T follicular helper cell (primary cell): ENCODE measurements at places on chromosomes 2 and 18.

DNA sequence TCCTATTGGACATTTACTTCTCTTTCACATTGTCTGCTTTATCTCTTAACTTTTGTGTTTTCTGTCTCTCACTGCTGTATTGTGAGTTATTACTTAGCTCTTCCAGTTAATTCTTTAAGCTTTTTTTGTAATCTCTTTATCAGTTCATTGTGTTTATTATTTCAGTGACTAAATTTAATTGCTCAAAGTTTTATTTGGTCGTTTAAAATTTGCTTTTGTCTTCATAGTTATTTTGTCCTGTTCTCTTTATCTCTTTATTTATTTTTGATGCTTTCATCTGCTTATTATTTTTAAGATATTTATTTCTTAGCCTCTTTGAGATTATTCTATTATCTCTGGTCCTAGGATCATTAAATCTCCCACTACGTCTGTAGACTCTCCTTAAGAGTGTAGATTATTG is 268.6 kb downstream of the ALPK2 start:
- no peak for DNase-seq

- no peak for DNase-seq
Observed at GRCh38 chr2:27566628-27567027, 16.2 kb upstream of the ZNF512 start.

GRCh38 chr2:61710711-61711110 is 143.1 kb downstream of the FAM161A start:
- DNase-seq, result no peak

DNA sequence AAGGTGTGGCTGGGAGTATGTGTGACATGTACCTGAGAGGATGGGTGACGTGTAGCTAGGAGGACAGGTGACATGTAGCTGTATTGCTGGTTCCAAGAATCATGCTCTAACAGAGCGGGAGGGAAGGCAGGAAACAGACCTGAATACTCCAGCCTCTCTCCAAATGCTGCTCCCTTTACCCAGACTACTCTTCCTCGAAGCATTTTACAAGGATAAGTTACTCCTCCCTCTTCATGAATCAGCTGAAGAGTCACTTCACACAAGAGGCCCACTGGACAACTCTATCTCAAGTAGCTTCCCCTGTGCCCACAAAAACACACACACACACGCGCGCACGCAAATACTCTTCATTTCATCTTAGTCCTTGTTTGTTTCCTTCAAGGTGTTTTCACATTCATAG is 52.6 kb upstream of the KIDINS220 start:
- DNase-seq, result no peak

- DNase-seq, result no peak
Observed at GRCh38 chr2:159658881-159659873, 42.8 kb upstream of the BAZ2B start.

DNA sequence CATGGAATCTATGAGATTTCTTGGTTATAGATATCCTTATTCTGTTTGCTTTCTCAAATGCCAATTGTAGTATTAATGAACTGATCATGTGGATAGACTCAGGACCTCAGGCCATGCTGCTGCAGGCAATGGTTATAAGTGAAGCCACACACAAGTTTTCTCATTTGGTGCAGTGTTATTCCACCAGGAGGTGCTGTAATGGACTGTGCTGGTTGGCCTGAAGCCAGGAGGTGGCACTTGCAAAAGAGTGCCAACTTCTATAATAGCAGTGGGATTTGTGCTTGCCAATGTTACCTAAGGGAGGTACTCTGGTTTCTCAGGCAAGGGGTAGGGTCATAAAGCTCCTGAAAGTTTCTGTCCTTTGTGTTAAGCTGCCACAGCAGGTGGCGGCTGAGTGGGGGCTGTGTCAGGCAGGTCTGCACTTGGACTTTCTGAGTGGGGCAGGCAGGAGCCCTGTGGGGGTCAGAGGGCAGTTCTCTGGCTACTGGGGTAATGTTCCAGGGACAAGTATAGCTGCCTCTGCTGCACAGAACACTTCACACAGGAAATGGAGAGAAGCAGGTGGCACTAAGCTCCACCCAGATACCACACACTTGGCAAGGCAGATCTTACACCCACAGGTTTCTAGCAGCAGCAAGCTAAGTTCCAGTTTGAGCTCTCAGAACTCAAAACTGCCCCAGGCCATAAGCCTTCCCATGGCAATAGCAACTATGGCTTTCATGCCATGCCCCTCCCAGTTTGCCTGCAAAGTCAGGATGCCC is 352.6 kb upstream of the CWC22 start:
- DNase-seq, result no peak

GRCh38 chr2:169525434-169525833 is 15.9 kb downstream of the KLHL41 start:
- no peak for DNase-seq

GRCh38 chr2:144975881-144976280 is 456.0 kb upstream of the ZEB2 start:
- DNase-seq, result no peak

- DNase-seq, result no peak
Observed at GRCh38 chr18:40013001-40013609, 1941.9 kb upstream of the PIK3C3 start.

- DNase-seq, result no peak
Observed at GRCh38 chr2:100161945-100162620, 19.7 kb upstream of the AFF3 start.

DNA sequence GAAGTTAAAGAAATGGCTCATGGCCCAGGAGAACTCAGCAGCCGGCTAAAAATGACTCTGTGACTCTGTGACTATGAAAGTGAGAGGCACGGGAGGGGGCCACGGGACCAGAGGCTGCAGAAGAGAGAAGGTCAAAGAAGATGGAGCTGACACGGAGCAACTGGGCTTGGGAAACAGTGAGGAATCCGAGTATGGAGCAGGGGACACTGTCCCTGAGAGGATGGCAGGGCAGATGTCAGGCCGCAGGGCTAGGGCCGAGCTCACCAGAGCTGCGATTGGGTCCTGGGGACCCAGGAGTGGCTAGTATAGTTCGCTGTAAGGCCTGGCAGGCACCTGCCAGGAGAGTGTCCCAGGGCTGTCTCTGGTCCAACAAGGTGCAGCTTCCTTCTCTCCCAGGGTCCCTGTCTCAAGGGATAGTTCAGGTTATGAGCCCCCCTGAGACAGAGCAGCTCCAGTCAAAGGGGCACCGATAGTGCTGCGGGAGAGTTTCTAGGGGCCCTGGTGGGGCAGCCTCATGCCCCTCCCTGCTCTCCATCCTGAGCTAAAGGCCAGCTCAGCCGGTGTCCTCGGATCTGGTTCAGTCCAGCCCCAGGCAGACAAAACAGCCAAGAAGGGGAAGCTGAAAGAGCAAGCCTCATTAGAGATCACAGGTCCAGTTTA is 42.7 kb downstream of the CIB4 start:
- no peak for DNase-seq

GRCh38 chr18:58269931-58270330 is 225.9 kb downstream of the NEDD4L start:
- no peak for DNase-seq

GRCh38 chr18:49019446-49020045 is 68.8 kb upstream of the SMAD7 start:
- DNase-seq, result no peak

GRCh38 chr2:107719141-107719540 is 107.6 kb upstream of the RGPD4 start:
- no peak for DNase-seq

DNA sequence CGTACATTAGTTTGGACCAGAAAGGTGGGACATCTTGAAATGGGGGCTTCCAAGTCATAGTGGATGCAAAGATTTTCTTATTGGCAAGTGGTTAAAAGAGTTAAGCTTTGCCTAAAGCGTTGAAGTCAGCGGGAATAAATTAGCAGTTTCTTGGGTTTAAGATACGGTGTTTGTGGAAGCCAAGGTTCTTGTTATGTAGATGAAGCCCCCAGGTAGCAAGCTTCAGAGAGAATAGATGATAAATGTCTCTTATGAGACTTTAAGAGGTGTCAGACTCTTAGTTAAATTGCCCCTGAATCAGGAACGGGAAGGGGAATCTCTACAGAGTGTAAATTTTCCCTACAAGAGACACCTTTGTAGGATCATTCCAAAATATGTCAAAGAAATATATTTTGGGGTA is 10.9 kb upstream of the GLS start:
- DNase-seq, result no peak

GRCh38 chr18:21449367-21450290 is 150.9 kb downstream of the ESCO1 start:
- DNase-seq, result no peak

DNA sequence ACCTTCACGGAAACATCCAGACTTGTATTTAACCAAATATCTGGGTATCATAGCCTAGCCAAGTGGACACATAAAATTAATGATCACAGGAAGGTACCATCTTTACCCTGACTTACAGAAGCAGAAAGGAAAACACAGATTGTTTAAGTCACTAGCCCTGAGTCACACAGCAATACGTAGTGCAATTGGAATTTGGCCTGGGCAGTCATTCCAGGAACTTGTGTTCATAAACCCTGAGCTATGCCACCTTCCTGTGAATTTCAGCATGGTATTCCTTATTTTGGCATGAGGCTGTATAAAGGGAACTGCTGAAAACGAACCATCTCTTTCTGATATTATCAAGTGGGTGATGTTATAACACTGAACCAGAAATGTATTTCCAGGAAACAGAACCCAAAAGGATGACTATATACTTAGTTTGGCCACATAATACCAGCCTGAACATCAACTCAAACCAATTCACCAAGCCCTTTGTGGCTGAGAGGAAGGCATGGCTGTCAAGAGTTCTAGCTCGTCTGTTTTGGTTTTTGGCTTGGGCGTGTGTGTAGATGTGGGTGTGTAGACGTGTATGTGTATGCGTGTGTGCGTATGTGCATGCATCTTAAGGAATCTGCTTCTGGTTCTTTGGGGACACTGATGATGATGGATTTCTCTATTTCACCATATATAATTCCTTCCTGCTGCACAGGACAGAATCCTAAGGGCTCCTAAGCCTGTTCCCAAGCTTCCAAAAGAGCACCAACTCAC is 533.4 kb upstream of the ID2 start:
- no peak for DNase-seq

GRCh38 chr18:75544496-75544895 is 117.0 kb upstream of the SMIM21 start:
- DNase-seq, result no peak

DNA sequence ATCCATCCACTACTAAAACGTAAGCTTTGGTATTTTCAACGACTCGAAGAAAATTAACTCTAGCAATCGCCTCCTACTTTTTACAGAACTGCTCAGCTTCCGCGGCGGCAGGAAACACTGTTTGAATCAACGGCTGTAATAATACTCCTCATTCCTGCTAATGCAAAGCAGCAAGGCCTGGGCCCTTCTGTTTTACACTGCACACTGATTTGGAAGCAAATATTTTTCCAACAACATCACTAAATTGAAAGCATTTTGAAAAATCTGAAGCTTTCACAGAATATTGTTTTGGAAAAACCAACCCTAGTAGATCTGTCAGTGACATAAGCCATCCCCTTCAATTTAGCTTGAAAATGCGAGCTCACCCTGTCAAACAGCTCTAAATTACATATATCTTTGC is 261.2 kb downstream of the TXNL1 start:
- DNase-seq, result no peak

GRCh38 chr2:53312721-53313120 is 454.9 kb upstream of the CHAC2 start:
- no peak for DNase-seq

DNA sequence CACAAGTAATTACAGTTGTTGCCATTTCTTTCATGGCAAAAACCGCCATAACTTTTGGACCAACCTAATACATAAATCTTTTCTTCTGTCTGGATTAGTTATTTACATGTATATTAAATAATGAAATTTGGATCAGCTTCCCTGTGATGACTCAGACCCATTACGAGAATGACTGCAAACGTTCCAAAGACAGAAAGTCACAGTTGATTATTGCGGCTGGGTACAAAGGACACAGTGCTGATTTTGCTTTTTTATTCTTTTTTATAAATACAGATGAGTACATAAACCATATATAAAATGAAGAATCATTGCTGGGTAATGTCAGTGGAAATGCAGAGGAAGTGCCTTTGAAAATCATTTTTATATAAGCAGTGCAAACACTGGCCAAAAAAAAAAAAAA is 126.2 kb downstream of the TWIST2 start:
- no peak for DNase-seq

- no peak for DNase-seq
Observed at GRCh38 chr18:56593906-56594305, 44.5 kb downstream of the TXNL1 start.

DNA sequence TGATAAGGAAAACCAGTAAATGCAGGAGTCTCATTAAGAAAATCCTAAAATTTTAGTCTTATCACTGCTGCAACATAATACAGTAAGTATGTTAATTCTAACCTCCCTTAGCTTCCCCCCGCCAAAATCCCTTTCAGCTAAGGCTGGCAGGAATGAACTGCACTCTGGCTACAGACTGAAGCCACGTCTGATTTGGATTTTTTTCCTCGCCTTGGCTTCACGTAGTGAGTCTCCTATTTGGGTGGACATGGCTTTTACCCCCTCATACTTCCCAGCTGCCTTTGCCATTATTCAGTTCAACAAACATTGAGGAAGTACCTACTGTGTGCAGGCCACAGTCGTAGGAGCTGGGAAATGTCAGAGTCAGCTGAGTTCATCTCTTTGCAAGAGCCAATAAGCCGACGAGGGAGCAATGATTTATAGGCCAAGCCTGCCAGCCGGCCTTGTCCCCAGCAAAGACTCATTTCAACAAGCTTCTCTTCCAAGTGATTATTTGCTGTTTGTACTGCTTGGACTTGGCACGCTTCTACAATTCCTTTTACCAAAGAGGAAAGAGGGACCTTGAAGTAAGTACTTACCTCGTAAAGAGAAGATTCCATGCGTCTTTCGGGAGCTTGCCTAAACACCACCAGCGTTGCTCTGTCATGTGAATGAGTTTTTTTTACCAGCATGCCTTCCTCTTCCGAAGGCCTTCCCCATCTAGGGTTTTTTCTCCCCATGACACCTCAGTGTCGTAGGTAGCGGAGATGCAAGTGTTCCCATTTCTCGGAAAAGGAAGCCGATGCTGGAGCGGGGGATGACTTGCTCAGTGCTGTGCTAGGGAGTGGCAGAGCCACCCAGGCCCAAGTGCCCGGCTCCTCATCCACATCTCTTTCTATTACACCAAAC is 138.6 kb downstream of the KLHL29 start:
- no peak for DNase-seq

DNA sequence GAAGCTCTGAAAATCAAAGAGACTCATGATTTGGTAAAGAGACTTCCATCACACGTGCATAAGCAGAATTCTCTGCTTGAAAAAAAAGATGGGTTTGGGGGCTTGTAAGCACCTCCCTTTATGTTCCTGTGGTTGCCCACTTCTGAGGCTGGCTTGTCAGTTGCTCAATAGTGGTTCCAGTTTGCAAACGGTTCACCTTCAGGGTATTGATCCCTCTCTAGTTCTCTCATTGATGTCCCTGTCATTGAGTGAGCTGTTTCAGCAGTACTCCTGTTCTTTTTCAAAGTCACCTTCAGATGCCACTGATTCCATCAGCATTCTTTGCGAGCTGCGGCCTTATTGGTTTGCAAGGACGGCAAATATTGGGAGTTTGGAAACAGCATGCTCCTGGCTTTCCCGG is 17.1 kb upstream of the YWHAQ start:
- DNase-seq, result no peak
